NB4 (cell line): ENCODE measurements at places on chromosomes 7 and 10.

- DNase-seq = no peak
Measured at GRCh38 chr7:38817526-38817925, 91.5 kb downstream of the VPS41 start.

DNA sequence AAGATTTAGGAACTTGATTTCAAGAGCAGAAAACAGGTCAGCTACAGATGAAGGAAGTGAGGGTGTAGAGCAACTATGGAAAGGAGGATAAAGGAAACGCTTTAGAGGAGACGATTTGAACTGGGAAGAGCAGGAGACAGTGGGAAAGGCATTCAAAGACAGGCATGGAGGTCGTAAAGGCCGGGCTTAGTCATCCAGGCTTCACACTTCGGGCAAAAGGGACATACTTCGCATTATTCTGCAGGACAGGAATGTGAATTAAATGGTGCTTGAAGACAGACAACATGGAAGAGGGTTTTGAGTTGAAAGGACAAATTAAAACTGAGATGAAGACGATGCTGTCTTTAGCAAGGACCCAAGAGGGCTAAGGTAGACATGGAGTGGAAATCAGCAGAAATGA lies 8.1 kb downstream of the FAM171A1 start:
- no peak for DNase-seq

- DNase-seq = no peak
Measured at GRCh38 chr7:39085590-39086049, 107.9 kb downstream of the POU6F2 start.

DNA sequence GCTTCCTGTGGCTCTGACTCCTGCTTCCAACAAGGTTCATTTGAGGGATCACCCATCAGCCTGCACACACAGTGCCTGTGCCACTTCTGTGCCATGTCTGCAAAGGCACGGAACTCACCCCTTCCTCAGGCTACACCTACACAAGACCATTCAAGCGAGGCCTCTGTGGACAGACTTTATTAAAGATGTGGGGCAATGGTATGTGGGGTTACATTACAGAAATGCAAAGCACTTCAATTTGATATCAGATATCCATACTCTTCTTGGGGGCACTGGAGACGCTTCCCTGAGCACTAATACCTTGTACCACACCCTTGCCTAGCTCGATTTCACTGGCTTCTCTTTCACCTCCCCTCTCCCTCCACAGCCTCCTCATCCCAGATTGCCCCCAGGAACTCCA lies 84.4 kb upstream of the FGL2 start:
- DNase-seq = no peak

- DNase-seq = no peak
Measured at GRCh38 chr10:12459340-12459739, 110.0 kb downstream of the CAMK1D start.
